Small intestine (tissue), 16 donors: ENCODE measurements at places on chromosomes 3 and 15. TPM values are rescaled to one million over a fixed set of nuclear protein-coding genes. Genes with fewer than 3 reads are reported as not detected.

FBXL2 gene
- polyA plus RNA-seq = 2.8 TPM

ATP8B4 gene
- polyA plus RNA-seq = 4.9 TPM

ACKR4 gene
- polyA plus RNA-seq = 24.4 TPM

TXNRD3 gene
- 0.89 TPM for polyA plus RNA-seq

FBLN2 gene
- 4.0 TPM for polyA plus RNA-seq

GADL1 gene
- 0.09 TPM for polyA plus RNA-seq

GP5 gene
- polyA plus RNA-seq = 0.18 TPM

SAMD7 gene
- polyA plus RNA-seq = not detected

ANKUB1 gene
- polyA plus RNA-seq = not detected

VILL gene
- 116 TPM for polyA plus RNA-seq

GOLGA8G gene
- not detected for polyA plus RNA-seq

GRCh38 chr15:100997442-100997841 lies 78.3 kb downstream of the LRRK1 start:
- DNase-seq = no peak

- no peak for DNase-seq
Observed at GRCh38 chr15:81825136-81825535, 220.7 kb downstream of the MEX3B start.

- DNase-seq = no peak
Observed at GRCh38 chr3:101518421-101518871, 5.4 kb upstream of the SENP7 start.

- DNase-seq = no peak
Observed at GRCh38 chr3:141739731-141740130, 1.6 kb downstream of the RNF7 start.

- no peak for DNase-seq
Observed at GRCh38 chr3:70740872-70741271, 428.4 kb upstream of the MDFIC2 start.

GRCh38 chr3:186257866-186258265 lies 104.2 kb downstream of the DGKG start:
- DNase-seq = no peak

DNA sequence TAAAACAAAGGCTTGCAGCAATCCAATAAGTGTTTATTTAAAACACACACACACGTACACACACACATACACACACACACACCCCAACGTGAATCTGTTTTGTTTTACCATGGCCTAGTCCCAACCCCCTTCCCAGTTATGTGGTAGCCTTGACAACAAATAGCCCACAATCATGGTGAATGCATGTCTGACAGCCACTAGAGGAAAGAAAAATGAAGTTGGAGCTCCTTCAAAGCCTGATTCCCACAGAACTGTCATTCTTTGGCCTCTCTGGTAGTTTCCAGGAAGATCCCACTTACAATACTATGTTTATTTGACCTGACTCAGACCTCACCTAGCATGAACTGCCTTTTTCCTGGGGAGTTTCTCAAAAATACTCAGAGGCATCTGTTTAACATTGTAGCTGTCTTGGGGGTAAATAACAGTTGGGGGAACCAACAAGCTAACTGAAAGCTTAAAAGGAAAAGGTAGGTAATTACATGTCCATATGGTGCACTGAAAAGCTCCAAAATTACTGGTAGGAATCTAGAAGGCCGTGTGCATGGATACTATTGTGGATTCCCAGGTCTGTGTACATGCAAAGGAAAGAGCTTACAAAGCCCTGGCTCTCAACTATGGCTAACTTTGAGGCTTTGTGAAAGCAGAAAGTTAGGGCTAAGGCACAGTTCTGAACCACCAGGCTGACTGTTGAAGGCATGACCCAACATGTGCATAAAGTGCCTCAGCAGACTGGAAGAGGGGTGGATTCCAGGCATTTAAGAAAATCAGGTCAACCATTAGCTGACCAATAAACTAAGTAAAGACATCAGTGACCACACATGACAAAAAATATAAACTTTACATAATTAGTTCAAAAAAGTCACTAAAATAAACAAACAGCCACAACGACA lies 65.3 kb downstream of the FAIM start:
- no peak for DNase-seq

DNA sequence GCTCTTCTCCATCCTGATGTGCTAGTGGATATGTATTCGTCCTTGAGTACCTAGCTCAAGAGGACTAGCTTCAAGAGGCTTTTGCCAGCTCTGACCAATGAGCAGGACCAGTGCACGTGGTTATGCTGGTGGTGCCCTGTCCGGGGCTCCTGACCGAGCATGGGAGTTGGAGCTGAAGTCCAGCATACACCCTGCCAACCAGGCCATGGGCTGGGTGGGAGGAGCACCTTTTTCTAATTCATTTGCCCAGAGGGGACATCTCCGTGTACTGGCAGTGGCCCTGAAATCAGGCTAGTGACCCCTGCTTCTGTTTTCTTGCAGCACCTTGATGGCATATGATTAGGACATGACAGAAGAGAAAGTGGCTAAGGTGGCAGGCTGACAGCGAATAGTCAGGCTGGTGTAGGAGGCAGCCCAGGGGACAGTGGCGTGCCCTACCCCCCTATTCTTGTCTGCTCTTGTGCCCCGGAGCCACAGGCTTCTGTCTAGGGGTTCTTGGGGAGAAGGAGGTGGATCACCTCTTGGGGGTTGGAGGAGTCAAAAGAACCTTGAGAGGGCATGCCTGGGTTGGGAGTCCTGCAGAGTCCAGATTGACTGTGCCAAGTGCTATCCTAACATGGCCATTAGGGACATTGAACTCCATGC lies 16.5 kb downstream of the PODXL2 start:
- no peak for DNase-seq

DNA sequence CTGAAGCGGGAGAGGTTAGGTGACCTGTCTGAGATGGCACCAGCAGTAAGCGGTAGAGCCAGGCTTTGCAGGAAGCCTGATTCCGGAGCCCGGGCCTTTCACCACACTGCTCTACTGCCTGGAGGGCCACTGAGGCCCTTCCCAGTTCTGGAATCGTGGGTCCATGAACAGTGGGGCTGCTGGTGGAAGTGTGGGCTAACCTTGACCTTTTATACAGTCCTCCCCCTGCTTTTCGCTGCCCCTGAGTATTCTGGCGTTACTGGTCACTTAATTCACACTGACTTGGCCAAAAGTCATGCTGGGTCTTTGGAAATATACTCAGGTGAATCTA lies 2.6 kb upstream of the ABTB1 start:
- DNase-seq = no peak

DNA sequence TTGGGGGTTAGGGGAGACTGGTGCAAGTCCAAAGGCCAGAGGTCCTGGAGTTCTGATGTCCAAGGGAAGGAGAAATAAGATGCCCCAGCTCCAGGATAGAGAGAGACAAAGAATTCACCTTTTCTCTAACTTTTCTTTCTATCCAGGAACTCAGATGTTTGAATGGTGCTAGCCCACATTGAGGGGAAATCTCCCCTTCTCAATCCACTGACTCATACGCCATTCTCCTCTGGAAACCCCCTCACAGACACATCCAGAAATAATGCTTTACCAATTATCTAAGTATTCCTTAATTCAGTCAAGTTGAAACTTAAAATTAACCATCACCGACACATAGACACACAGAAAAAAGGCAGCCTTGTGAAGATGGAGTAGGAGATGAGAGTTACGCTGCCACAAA lies 1085.2 kb downstream of the NSUN3 start:
- DNase-seq = no peak

GRCh38 chr3:160136421-160136820 lies 88.8 kb upstream of the C3orf80 start:
- no peak for DNase-seq

- DNase-seq = no peak
Observed at GRCh38 chr3:123841476-123842238, 42.5 kb downstream of the MYLK start.

- peak; percentile 28 for DNase-seq
Observed at GRCh38 chr3:101851072-101851770, 1.9 kb downstream of the NFKBIZ start.

GRCh38 chr15:55784286-55784685 lies 41.3 kb upstream of the PRTG start:
- no peak for DNase-seq

DNA sequence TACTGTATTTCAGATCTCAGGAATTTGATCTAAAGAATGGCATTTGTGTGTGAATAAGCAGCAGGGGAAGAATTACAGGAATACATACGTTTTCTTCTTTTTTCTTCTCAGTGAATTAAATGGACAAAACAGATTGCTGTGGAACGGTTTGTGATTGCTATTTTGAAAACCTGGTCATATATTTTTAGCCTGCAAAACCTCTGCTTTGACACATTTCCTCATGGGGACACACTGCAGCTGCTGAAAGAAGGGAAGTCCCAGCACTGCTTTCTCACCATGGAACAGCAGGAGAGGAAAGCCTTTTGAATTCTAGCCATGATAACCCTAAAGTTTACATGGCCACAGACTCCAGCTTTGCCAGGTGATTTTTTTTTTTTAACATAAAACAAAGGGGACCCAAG lies 315.0 kb downstream of the OXSM start:
- DNase-seq = no peak

DNA sequence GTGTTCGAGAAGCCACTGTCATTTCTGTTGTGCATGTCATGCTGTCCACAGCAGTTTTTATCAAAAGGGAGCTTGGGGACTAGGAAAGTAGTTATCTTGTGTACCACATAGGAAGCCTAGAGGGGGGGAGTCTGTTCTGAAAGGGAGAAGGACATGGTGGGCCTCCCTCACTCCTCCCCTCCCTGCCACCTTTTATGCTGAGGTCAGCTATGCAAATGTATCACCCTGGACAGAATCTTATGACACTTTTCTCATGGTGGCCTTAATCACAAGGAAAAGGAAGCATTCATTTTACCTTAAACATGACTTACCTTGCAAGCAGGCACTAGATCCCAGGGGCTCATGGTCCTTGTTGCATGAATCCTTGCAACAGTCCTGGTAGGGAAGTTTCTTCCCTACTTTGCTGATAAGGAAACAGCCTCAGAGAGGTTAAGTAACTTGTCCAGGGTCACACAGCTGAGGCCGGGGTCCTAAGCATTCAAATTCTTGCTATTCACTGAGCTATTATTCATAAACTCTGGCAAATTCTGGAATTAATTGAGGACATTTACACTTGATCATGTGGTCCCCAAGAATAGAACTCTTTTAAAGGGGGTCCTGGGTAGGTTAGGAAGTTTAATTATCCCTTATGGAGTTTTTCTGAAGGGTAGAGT lies 81.1 kb upstream of the SLC6A1 start:
- DNase-seq = no peak

DNA sequence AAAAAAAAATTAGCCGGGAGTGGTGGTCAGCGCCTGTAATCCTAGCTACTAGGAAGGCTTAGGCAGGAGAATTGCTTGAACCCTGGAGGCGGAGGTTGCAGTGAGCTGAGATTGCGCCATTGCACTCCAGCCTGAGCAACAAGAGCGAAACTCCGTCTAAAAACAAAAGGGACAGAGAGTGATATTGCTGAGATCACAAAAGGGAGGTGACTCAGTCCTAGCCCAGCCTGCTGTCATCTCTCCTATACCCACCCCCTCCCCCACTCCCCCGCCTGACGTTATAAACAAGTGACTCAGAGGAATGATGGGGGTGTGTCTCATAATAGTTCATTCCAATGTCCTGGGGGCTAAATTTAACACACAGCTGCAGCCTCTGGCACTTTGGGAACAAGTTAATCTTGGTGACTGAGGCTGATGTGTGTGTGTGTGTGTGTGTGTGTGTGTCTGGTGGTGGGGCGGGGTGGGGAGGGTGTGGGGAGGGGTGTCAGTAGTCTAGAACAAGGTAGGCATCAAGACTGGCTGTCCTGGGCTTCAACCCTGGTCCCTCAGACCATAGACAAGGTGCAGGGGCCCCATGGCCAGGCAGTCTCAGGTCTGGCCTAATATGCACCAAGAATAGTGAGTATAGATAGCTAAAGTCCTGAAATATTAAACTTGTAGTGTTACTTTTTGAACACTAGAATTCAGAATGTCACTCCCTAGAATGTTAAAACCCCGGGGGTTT lies 1.3 kb upstream of the KLHL40 start:
- DNase-seq = peak; percentile 15
